Activated CD4-positive, alpha-beta T cell treated with anti-CD3 and anti-CD28 coated beads for 1 hour (primary cell): ENCODE measurements at places on chromosomes 16 and 17.

GRCh38 chr17:38719943-38720641, 10.0 kb upstream of the CISD3 start:
- no peak for DNase-seq

GRCh38 chr16:81405702-81406113, 38.9 kb upstream of the CMIP start:
- no peak for DNase-seq

GRCh38 chr16:15043344-15043743, 12.5 kb downstream of the NTAN1 start:
- no peak for DNase-seq

DNA sequence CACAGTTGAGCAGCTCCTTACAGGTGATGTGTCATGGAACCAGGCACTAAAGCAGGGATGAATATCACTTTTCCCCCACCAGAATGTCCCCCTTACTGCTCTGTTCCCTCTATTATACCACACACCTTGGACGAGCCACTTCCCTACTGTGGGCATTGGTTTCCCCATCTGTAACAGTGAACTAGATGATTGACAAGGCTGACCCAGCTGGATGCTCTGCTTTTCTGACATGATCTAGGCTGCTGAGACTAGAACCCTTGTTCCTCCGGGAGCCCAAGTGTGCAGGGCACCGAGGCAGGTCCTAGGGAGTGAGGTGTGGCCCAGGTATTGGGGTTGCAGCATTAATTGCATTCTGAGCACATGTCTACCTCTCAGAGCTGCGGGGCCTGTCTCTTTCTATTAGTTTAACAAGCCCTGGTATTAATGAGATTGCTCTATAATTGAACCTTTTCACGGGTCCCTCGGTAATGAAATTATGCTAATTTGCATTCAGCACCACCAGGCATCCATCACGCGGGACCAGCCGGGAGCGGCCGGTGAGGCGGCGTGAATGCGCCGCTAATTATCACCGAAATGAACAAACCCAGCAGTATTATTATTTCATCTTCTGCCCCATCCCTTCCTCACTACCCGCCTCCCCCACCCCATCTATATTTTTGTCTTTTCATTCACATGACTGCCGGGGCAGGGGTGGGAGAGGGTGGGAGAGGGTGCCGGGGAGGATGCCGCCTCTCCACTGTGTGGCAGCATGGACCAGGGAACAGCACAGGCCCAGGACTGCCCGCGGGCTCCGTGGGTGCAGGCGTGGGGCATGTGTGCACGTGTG, 121.1 kb downstream of the CYLD start:
- DNase-seq = no peak

DNA sequence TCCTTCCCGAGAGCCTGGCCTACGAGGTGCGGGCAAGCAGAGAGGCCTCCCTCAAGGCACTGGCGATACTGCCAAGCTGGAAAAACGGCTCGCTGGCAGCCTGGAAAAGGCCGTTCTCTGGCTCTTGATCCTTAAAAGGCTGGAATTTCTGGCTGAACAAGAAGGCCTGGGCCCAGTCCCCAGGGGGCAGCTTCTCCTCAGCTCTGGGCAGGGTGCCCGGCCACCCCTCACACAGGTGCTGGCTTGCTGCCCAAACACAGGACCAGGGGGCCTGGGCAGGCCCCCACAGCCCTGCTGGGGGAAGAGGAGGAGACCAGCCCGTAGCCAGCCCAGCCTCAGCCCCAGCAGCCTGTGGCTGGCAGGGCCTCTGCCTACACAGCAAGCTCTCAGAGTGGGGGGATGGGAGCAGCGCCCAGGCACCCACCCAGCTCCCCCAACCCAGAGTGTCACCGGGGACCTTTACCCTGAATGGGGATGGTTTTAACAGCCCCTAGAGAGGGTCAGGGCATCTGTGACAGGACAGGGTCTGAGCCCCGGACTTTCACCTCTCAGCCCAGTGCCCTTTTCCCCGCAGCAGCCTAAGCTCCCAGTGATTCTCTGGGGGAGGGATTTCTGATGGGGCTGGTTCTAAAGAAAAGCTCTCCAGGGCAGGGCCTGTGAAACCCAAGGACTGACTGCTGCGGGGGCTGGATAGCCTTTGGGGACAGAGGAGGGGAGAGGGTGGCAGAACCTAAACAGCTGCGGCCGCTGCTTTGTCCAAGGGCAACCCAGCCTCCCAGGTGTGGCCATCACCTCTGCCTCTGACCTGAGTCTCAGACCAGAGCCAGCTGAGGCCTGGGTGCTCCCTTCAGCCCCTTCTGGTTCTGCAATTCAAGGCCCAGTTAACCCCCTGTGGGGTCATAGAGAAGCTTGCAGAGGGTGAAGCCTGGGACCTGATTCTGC, 38.6 kb upstream of the TOB1 start:
- DNase-seq = no peak

GRCh38 chr16:54106057-54106456, 180.5 kb downstream of the IRX3 start:
- DNase-seq = no peak

GRCh38 chr17:39014795-39015545, 47.8 kb upstream of the FBXO47 start:
- DNase-seq = no peak

DNA sequence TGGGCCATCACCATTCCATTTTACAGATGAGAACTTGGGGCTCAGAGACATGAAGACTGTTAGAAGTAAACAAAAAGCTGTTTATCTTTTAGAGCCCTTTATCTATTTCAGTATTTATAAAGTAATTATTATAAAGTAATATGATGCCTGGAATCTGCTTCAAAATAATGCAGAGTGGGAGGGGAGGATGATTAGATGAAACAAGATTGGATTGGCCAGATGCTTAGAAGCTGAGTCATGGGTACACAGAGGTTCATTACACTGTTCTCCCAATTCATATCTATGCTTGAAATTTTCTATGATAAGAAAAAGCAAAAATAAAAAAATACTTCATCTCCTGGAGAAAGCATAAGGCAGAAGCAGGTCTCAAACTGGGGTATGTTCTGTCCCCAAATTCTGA, 29.4 kb downstream of the TOM1L2 start:
- no peak for DNase-seq

GRCh38 chr16:80887062-80887461, 82.7 kb upstream of the CDYL2 start:
- no peak for DNase-seq

- no peak for DNase-seq
Observed at GRCh38 chr17:64580384-64581315, 73.9 kb downstream of the CEP95 start.

- no peak for DNase-seq
Observed at GRCh38 chr16:49964973-49965372, 60.1 kb upstream of the CNEP1R1 start.

DNA sequence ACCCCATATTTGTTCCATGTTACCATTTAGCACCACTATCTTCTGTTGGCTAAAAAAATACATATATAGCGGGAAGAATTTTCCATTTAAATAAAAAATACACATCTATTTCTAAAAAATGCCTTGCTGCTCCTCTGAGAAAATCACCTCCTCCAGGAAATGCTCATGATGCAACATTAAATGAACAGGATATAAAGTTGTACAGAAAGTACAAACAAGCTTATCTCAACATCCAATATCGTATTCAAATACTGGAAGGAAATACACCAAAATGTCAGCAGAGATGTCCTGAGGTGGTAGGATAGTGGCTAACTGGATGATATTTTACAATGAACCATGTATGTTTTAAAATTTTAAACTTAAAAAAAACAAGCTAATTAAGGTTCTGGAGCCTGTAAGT, 21.3 kb downstream of the GNA13 start:
- no peak for DNase-seq

DNA sequence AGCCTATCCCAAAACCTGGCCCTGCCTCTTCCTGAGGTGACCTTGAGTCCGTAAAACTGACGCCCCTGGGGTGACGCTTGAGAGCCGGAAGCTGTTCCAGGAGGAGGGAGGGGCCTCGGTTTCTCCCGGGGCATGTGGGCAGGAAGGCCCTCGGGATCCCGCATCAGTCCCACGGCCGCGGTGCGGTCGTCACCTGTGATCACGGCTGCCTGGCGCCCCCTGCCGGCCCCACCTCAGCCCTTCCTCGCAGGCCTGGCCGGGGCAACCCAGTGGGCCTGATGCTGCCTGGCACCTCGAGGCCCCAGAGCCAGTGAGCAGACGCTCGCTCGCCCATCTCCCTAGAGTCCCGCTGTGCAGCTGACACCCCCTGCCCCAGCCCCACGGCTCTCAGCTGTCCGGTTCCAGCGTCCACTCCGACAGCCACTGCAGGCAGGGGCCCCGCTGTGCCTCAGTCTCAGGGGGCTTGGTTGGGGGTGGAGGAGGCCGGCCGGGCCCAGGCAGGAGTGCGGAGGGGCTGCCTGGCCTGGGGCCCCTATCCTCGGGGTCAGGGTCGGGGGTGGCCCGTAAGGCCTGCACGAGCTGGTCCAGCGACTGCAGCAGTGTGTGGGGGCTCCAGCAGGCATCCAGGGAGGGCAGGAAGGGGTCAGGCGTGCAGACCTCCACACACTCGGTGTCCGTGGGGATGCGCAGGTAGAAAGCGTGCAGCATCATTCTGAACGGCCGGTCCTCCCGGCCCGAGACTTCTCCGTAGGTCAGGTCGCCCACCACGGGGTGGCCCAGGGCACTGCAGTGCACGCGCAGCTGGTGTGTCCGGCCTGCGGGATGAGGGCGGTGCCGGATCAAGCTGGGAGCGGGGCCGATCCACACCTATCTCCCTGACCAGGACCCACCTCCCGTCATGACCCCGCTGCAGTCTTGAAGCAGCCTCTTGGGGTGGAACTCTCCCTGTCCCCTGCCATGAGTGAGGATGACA, 2.3 kb downstream of the RPUSD1 start:
- DNase-seq = peak; percentile 57

DNA sequence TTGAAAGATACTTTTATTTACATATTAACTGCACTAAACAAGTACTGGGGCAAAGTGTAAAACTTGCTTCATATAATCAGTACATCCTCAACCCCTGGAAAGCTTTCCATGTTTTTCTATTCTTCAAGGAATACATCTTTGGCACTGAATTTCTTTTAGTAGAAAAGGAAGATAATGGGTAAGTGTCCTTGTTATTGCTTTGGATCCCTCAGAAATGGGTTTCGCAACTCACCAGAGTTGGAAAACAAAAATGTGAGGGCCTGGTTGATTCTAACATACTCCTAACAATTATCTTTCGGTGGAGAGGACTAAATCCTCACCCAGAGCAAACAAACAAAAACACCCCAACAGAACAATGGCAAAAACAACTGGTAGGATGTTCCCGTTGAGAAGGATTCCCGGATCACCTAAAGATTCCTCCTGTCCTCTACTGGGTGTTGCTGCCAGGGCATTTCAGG, 120.4 kb downstream of the PARN start:
- no peak for DNase-seq

GRCh38 chr16:58516768-58517107, 1.4 kb downstream of the SETD6 start:
- DNase-seq = no peak

DNA sequence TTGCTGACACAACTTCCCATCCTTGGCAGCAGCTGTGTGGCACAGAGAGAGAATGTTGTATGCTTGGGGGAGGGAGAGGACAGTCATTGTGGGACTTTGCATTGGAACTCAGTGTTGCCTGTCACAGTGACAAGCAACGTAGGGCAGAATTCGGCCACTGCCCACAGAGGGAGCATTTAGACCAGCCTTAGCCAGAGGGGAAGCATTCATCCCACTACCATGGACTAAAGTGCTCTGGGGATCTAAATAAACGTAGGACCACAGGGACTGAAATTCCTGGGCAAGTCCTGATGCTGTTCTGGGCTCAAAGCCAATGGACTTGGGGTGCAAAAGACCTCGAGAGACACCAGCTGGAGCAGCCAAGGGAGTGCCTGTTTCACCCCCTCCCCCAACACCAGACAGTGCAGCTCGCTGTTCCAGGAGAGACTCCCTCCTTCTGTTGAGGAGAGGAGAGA, 44.9 kb downstream of the ABCA8 start:
- DNase-seq = no peak

- DNase-seq = peak; percentile 23
Observed at GRCh38 chr16:85717393-85718152, 28.8 kb upstream of the GINS2 start.

GRCh38 chr17:34920676-34921075, 40.6 kb downstream of the CCT6B start:
- no peak for DNase-seq

DNA sequence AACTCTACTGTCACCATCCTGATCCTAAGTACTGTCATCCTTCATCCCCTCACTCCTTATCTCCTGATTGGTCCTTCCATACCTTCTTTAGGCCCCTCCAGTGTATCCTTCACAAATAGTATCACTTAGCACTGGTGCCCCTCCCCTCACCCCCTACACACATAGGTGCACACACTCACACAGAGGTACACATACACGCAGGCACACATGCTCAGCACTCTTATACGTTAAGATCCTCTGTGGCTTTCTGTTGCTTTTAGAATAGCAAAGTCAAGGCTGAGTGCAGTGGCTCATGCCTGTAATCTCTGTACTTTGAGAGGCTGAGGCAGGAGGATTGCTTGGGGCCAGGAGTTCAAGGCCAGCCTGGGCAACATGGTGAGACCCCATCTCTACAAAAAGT, 32.1 kb downstream of the CDRT15 start:
- no peak for DNase-seq

- DNase-seq = no peak
Observed at GRCh38 chr17:48613862-48614694, 1.0 kb downstream of the HOXB8 start.
